Pons (tissue), 1 donor: ENCODE measurements at places on chromosomes 7 and 10.

- no peak for DNase-seq
These were observed 89.0 kb upstream of the GPR141 start for GRCh38 chr7:37594602-37595001.

- DNase-seq: no peak
These were observed 321.8 kb downstream of the TCERG1L start for GRCh38 chr10:130989670-130990232.

GRCh38 chr10:22219308-22219707 lies 1.5 kb upstream of the EBLN1 start:
- DNase-seq: no peak

DNA sequence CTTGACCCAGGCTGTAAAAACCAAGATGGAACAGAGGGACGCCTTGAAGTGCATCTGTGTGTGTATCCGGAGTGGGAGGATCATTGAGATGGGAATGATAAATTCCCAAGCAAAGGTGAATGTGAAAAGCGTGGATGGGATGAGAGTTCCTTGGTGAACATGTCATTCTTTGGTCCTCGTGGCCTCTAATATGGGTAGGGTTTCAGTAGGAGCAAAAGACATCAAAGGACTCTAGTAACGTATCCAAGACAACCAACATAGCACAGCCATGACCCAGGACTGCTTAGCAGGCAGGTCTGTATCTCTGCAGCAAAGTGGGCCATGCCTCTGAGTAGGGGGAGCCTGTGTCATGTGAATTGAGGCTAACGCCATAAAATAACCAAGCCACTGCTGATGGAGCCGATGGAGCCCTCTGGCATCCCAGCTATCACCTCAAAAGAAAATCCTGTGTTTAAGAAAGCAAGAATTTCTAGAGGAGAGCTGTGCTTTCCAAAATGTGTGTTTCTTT lies 98.6 kb downstream of the CCDC3 start:
- no peak for DNase-seq

DNA sequence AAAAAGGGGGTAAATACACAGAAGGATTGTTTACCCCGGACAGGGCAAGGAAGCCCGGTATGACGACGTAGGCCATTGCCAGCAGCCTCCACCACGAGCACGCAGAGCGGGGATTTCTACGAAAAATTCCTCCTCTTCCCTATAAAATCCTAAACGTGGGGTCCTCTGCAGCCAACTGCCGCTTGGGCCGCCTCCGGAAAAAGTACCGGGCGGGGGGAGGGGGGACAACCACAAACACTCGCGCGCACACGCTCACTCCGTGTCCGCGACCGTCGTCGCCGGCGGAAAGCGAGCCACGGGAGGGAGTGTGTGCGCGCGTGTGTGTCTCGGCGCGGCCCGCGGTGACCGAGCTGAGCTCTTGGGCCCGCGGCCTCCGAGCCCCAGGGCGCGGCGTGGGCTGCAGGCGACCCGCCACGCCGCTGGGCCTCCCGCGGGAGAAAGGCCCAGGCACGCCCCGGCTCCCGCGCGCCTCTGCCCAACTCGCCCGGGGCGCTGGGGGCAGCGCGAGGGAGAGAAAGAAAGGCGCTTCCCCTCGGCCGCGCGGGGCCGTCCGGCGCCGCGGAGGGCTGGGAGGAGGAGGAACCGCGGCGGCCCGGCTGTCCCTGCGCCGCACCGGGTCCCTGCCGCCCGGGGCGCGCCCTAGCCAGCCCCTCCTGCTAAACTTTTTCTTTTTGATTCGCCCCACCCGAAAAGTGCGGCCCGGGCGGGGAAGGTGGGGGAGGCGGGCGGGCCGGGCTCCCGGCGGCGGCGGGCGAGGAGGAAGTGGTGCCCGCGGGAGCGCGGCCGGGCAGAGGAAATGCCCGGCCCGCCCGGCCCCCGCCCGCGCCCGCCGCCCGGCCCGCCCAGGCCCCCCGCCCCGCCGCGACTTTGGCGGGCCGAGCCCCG lies 1.5 kb downstream of the CTBP2 start:
- peak; percentile 65 for DNase-seq

GRCh38 chr10:89952325-89952724 lies 250.9 kb downstream of the KIF20B start:
- DNase-seq: no peak

DNA sequence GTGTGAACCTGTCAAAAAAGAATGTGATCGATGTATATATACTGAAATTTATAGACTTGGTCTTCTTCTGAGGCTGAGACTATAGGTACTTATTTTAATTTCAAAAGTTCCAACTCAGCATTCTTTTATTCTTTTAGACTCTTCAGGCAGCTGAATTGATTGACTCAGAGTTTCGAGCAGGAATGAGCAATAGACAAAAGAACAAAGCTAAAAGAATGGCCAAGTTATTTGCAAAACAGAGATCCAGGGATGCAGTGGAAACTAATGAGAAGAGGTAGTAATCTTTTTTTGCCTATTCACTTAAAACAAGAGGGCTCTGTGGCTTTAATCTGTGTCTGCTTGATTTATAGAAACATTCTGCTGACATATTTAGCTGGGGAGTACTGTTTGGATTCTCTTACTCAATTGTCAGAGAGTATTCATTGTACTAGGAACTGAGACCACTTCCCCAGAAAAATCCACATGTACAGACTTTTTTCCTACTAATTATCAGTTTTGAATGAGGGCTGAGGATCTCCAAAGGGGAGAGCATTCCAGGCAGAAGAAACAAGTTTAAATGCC lies 30.1 kb downstream of the BTAF1 start:
- no peak for DNase-seq

DNA sequence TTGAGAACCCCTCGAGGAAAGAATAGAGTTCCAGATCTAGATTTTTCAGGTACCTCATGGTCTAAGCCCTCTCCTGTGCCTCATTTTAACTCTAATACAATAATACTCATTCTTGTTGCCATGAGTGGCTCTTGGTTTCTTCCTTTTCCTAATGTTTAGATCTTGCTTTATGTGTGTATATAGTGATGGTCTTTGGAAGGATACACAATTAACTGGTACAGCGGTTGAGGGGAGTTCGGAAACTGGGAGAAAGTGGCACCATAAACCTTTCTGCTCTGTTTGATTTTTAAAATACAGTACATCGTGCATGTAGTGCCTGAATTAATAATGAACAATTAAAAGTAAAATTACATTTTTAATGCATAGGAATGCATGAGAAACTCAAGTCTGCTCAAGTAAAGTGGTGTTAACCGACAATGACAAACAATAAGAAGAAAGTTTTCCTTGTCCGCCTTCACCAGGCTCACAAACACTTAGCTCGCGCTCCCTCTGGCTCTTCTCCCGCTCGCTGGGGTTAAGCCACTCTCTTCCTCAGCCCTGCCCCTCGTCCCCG lies 386 bp upstream of the EIF4EBP2 start:
- DNase-seq: no peak

- DNase-seq: no peak
These were observed 10.1 kb downstream of the NCOA4 start for GRCh38 chr10:46020344-46020657.

DNA sequence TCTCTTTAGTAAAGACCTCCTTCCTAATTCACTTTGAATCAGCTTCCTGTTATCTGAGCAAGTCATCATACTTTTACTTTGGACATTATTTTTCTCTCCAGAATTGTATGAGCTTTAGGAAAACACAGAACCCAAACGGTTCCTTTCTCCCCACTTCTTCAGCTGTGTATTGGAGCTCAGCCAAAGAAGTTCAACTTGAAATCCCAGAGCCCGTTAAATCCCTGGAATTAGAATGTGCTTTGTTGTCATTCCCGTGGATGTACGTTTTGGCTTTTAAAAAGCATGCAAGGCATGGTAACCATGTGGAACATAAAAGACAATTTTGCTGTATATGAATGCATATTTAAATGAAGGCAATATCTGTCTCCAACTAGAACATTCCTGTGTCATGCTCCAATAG lies 46.6 kb downstream of the AGMO start:
- DNase-seq: no peak

- no peak for DNase-seq
These were observed 196.1 kb upstream of the LRGUK start for GRCh38 chr7:133931053-133931452.

DNA sequence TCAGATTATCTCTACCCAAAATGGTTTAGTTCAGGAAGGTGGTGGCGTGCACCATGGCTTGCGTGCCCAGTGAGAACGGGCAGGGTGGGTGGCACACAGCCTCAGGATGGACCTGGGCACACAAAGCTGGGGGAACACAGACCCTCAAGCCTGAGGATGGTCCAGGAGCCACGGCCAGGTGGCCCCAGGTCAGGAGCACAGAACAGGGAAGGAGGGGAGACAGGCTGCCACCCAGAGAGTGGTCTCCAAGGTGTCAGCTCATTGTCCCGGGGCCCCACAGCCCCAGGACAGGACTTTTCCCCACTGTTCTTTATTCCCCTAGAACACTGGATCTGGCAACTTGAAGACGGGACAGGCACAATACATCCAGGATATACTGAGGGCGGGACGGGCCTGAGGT lies 75.6 kb upstream of the MGMT start:
- no peak for DNase-seq

DNA sequence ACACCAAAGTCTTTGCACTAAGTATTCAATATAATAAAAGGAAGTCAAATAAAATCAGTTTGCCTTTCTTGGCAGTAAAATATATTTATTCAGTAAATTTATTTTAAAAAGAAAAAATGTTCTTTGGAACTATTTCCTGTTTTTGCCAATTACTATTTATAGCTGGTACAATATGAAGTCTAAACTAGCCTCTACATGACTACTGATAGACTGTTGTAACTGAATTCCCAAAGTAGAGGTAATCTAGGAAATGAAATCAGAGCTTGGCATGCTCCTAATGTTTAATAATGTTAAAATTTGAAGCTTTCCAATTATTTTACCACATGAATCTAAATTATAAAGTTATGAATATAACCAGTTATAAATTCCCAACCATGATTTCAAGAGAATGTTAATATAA lies 385.5 kb downstream of the SEMA3D start:
- no peak for DNase-seq

GRCh38 chr10:52313933-52314821 lies at the start of gene DKK1:
DKK1 (plus strand) TSS chr10:52314281; CDS start chr10:52314435, 154 bp downstream.
- DNase-seq: peak; percentile 28

DNA sequence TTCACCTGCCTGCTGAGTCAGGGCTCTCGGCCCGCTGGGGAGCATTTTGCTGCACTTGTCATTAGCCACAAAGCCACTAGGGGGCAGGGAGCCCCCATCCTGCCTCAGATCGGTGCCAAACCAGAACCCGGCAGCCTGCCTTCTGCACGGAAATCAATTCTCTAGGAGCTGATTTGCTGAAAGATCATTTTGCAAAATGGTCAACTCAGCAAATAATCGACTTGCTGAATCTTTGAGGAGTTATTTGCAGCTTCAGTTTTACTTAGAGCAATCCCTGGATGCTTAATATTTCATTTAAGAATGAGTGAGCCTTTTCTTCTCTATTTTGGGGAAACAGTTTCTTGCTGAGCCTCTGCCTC lies 1.7 kb upstream of the GIMAP8 start:
- peak; percentile 74 for DNase-seq

- peak; percentile 42 for DNase-seq
These were observed 106.7 kb downstream of the SNX10 start for GRCh38 chr7:26398427-26398755.

DNA sequence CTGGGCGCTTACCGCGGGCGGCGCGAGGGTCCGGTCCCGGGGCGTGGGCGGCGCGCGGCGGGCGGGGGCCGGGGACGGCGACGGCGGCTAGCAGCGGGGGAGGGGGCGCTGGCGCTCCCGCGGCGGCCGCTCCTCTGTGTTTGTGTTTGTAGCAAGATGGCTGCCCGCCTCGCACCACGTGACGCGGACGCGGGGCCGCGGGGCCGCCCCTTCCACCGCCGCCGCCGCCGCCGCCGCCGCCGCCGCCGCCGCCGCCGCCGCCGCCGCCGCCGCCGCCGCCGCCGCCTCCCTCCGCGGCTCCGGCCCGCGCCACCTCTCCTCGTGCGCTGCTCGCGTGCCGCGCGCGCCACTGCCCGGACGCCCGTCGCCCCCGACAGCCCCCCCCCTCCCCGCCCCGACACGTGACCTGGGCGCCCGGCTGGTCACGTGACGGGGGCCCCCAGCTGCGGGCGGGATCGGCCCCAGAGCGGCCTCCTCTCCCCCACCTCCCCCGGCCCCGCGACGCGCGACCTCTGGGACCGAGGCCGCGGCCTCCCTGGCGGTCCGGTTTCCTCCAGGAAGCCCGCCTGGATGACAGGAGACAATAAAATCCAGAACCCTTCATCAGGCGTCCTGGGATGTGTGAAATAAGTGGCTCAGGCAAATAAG lies at the start of gene GIGYF1:
TSS of gene GIGYF1 (minus strand) at position 153 of the 648 bp plus-strand sequence. CDS start 6,012 bp downstream, outside the sequence.
- DNase-seq: peak; percentile 47

- DNase-seq: no peak
These were observed 36.6 kb upstream of the IGFBP3 start for GRCh38 chr7:45957721-45958120.

DNA sequence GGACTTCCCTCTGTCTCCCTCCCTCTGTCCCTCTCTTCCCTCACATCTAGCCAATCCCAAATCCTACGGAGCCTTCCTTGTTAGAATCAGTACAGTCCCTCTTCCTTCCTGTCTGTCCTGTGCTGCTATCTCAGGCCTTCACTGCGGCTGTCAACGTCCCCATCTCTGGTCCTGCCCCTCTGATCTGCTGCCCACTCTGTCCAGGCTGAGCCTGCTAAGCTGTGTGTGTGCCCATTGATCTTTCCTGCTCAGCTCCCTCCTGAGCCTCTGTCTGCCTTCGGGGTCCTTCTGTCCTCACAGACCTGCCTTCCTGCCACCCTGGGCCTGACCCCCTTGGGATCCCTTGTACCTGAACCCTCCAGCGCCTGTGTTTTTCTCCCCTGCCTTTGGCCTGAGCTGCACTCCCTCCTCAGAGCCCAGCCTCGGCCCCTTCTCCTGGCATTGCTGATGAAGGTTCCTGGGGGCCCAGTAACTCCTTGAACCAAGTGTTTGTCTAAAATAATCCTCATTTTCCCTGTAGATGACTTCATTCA lies 182.1 kb upstream of the SHH start:
- DNase-seq: no peak
